MV-4-11 (cell line): ENCODE measurements at places on chromosomes 4 and X.

GRCh38 chr4:40980318-40980883, 230.6 kb downstream of the NSUN7 start:
- DNase-seq = no peak

- no peak for DNase-seq
Observed at GRCh38 chr4:182354106-182354505, 110.9 kb downstream of the TENM3 start.

DNA sequence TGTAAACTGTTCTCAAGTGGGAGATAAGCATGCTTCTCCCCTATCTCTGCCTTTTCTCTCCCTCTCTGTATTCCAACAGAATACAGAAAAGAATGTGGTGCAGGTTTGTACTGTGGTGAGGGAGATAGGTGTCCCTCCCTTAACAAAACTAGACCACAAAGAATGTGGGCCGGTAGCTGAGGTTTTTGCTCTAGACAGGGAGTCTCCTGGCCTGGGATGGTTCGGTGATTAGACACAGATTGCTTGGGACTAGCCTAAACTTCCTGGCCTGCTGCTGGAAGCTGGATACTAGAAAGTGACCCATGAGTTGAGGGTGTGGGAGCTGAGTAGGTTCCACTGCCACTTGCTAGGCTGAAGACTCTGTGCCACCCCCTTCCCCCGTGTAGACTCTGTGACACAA, 143.0 kb downstream of the CXXC4 start:
- no peak for DNase-seq

DNA sequence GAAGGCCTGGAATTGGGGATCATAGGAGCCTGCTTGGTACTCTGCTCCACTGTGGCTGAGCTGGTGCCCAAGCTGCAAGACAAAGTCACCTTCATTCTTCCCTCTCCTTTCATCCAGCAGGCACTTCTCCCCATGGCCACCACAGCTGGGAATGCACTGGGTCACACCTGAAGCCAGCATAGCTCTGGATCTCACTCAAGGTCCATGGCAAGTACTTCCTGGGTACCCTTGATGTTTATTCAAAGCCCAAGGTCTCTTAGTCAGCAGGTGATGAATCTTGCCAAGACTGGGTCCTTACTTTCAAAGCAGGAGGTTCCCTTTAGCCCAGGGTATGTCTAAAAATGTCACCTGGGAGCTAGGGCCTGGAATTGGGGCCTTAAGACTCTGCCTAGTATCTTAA, 4.9 kb upstream of the SLC4A4 start:
- DNase-seq = no peak

- DNase-seq = no peak
Observed at GRCh38 chrX:45191820-45192409, 8.8 kb downstream of the DIPK2B start.

DNA sequence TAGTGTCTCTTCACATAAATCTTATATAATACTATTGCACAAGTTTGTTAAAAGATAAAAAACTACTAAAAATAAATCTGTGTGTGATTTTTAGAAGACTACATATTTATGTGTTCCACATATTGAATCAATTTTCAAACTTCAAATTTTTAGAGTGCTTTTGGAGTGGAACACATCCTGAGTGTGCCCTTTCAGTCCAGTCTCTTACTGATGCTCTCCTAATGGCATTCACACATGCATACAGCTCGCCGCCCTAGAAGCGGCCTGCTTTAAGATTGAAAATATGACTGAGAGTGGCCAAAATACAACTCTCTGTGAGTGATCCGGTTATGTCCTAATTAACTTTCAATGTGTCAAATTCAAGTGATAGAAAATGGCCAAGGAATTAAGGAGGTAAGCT, 628.8 kb downstream of the ANKRD50 start:
- no peak for DNase-seq

- no peak for DNase-seq
Observed at GRCh38 chr4:128346054-128346716, 58.6 kb upstream of the PGRMC2 start.

- no peak for DNase-seq
Observed at GRCh38 chrX:8404926-8405325, 59.7 kb upstream of the VCX3B start.

DNA sequence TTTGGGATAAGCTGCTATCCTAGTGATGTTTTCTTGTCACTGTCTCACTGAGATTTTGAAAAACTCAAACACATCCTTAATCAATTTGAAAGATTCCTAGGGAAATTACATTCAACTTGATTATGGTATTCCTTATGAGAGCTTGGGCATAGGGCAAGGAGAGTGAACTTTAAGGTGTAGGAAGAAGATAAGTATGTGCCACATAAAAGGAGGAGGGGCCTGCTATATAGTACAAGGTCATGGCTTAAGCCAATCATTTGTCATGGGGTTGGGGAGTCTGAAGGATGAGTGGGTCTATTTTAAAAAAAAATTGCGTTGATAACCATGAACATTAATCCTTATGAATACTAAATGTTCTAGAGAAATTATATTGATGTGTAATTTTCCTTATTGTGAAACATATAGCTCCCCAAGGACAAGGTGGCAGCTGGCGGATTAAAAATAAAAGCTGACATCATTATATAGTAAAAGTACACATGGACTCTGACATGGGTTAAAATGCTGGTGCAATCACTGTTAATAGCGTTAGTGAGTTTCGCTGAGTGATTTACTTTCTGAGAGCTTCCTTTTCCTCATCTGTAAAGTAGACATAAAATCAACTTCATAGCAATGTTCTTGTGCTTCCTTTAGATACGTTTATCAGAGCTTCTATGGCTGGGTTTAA, 17.4 kb downstream of the GALNT7 start:
- peak; percentile 37 for DNase-seq

DNA sequence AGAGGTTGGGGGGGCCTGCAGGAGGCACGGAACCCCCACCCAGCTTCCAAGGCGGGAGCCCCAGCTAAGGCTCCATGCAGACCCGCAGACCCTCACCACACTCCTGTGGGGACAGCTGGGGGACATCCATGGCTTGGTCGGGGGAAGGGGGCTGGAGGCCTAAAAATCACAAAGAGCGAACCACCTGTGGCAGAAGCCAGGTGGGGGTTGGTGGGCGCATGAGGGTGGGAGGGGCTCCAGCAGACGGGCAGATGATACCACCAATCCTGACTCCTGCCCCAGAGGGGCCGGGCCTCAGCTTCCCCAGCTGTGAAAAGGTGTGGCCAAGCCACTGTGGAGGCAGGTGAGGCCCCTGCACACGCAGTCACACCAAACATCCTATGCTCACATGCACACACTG, 111.6 kb downstream of the FAM53A start:
- no peak for DNase-seq

GRCh38 chr4:172050911-172051310, 237.7 kb downstream of the GALNTL6 start:
- DNase-seq = no peak

DNA sequence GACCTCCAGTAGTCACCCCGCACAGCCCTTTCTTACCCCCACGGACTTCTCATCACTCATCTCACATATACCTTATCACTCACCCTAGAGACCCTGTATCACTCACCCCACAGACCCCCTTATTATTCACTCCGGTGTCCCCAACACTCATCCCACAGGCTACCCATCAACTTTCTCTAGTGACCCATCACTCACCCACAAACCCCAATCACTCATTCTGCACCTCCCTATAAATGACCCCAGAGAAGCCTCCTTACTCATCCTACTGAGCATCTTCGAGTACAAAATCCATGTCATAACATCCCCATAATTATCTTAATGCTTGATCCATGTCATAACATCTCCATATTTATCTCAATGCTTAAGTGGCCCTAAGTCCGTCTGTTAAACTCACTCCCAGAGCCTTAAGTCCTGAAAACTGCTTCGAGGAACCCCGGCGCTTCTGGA, 934 bp downstream of the ZNF41 start:
- no peak for DNase-seq
